ENCODE measurements at places on chromosomes 2 and 18. TPM values are rescaled to one million over a fixed set of nuclear protein-coding genes. Genes with fewer than 3 reads are reported as not detected.

ABHD1 gene
- polyA plus RNA-seq, result 0.38 TPM

- DNase-seq, result no peak
These were observed 2.8 kb upstream of the BUB1 start for GRCh38 chr2:110680709-110681108.

DNA sequence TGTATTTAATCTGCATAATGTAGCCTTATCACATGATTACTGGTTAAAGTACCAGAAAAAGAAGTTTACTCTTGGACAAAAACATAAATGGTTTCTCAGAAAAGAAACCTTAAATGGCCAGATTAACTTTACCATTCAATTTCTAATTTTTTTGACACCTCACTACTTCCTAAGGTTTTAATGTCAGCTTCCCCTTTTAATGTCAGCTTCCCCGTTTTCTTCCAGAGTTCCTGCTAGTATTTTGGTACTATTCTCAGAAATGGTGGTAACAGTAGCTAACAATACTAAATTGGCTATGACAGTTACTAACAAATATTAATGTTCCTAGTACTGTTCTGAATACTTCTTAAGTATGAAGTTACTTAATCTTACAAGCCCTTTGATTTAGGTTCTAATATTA, 22.4 kb upstream of the SLC8A1 start:
- DNase-seq, result no peak

DNA sequence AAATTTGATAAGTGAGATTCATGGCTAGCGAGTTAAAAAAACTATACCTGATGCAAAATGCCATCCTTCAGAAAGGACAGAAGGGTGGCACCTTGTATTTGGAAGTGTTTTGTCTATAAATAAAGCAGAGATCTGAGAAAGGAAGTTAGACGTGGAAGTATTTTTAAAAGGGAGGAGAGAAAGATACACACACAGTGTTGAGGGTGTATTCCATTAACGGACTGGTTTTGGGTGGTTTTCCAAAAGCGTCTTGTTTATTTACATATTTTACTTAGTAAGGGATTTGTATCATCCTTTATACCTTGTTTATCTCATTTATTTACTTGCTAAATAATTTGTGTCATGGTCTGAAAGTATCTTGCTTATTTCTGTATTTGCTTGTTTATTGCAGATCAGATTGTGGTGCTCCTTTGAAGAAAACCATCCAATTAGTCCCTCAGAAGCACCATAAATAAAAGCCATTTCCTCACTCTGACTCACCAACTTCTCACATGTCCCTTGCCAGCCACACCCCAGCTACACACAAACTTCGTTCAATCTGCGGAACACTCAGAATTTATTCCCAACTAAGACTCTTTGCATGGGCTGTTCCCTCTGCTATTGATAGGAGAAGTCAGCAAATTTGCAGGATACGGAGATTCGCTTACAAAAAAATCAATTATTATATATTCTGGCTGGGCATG, 90.8 kb downstream of the FAM124B start:
- DNase-seq, result no peak

Measured in immature natural killer cell (primary cell).